Prostate gland (tissue), 2 donors: ENCODE measurements at places on chromosomes 6 and 20.

DNA sequence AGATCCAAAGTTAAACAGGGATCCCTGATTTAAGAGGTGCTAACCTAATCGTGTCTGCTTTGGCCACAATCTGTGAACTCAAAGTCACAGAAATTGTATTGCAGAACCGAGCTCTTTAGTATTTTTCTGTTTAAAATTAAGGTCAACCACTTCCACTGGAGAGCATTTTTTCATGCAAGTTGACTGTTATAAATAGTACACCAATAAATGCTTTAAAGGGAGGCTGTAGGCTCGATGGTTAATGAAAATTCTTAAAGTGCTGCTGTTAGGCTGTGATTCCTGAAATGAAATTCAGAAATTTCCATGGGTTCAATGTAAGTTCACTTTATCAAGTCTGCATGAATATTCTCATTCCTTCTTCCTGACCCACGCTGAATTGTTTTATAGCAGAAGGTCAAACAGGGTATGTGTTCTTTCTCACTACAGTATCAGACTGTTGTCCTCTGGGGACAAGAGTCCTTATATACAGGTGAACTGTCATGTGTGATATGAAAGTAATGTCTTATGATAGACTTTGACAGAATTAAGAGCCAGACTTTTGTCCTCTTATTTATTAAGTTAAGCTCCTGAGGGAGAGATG, 92.5 kb upstream of the HDGFL1 start:
- DNase-seq: no peak

DNA sequence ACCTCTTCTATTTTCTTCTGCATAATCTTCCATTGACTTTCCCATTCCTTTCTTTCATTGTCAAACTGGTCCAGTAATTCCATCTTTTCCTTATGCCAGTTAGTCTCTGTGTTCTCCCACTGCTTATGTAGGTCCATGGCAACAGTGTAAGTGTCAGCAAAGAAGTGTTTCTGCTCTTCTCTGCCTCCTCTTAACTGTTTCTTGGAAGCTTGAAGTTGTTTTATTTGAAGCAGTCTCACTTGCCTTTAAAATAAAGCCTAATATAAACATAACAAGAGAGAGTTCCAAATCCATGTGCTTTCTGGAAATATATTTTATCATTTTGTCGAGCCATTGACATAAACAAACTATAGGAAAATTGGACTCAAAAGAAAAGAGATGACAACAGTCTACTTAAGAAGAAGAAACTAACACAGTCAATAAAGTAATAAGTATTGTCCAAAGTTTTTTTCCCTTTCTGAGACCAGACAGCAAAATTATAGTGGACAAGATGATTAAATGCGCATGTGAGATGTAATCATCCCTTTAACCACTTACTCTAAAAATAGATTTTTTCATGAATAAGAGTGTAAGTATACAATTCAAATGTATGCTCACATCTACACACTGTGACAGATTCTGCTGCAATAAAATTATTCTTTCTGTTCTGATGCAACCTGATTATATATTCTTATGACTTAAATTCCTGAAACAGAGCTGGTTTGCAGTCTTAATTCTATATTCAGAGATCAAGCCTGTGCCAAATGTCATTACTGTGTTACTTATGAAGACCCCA, 5.2 kb downstream of the KIAA0408 start:
- no peak for DNase-seq

DNA sequence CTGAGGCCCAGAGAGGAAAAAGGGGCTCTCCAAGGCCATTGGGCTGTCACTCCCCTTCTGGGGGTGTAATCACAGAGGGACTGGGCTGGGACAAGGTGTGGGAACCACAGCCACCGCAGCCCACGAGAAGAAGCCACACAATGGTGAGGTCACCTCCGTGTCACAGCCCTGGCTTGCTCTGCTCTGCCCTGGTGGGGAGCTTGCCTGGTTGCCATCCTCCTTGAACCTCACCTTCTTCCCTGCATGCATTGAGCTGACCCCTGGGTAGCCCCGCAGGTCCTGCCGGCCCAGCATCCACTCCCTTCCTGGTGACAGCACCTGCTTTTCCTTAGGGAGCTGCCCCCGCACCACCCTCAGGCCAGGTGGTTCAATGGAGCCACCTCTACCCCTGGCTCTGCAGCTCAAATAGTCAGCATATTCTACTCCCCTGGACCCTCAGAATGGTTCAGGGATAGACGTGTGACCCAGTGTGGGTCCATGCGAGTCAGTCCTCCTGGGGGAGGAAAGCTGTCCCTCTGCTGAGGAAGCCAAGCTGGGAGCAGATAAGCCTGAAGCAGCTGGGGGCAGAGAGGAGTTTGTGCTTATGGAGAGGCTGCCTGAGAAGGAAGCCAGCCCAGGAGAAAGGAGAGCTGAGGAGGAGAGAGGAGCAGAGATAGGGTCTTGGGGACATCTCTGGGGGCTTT, 21.3 kb downstream of the RBM38 start:
- DNase-seq: no peak

DNA sequence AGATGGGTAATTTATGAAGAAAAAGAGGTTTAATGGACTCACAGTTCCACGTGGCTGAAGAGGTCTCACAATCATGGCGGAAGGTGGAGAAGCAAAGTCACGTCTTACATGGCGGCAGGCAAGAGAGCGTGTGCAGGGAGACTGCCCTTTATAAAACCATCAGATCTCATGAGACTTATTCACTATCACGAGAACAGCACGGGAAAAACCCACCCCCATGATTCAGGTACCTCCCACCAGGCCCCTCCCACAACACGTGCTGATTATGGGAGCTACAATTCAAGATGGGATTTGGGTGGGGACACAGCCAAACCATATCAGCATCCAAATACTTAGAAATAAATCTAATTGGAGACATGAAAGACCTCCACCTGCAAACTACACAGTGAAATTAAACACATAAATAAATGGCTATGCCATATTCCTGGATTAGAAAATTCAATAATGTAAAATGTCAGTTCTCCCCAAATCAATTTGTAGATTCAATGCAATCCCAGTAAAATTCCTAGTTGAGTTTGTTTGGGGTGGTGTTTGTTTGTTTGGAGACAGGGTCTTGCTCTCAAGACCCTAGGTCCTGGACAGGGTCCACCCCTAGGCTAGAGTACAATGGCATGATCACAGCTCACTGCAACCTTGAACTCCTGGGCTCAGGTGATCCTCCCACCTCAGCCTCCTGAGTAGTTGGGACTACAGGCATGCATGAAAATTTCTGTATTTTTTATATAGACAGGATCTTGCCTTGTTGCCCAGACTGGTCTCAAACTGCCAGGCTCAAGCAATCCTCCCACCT, 101.6 kb downstream of the TAF4 start:
- no peak for DNase-seq

GRCh38 chr20:3553663-3554062, 82.8 kb downstream of the ATRN start:
- no peak for DNase-seq

- DNase-seq: no peak
These were observed 4.8 kb downstream of the BMP7 start for GRCh38 chr20:57261457-57262251.

DNA sequence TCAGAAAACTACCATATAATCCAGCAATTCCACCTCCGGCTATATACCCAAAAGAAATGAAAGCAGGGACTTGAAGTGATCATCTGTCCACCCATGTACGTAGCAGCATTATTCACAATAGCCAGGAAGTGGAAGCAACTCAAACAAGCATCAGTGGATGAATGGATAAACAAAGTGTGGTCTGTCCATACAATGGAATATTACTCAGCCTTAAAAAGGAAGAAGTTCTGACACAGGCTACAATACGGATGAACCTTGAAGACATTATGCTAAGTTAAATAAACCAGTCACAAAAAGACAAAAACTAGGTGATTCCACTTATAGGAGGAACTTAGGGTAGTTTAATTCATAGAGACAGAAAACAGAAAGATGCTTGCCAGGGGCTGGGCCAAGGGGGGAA, 76.5 kb downstream of the ATP9A start:
- no peak for DNase-seq

GRCh38 chr20:62839816-62840215, 21.8 kb downstream of the TCFL5 start:
- DNase-seq: no peak

GRCh38 chr6:125927761-125928160, 28.8 kb upstream of the HINT3 start:
- no peak for DNase-seq

- no peak for DNase-seq
These were observed 74.5 kb downstream of the LINC00237 start for GRCh38 chr20:21031666-21032065.

- DNase-seq: no peak
These were observed 59.6 kb downstream of the RWDD2A start for GRCh38 chr6:83252719-83253118.

GRCh38 chr6:122609881-122610689, at the start of gene PKIB:
Gene PKIB (plus strand): TSS chr6:122610405. CDS start chr6:122717795, 107,390 bp downstream.
- DNase-seq: peak; percentile 70

GRCh38 chr6:133368664-133369063, 127.5 kb downstream of the EYA4 start:
- DNase-seq: no peak

- DNase-seq: no peak
These were observed 1.5 kb downstream of the GPANK1 start for GRCh38 chr6:31663126-31663960.

DNA sequence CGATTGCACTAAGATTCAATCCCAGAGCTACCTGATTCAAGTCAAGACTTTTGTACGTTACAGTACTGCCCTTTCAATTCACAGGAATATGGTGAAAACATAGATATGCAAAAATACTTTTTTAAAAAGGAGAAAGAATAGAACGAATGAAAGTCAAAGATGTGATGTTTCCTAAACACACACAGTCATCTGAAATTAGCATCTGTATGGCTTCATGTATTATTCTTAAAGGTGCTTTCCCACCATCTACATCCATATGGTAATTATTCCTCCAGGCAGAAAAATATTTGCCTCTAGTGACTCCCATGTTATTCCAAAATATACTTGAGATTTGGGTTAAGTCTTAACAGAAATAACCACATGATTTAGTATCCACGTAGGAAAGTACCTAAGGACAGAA, 115.5 kb upstream of the LAMP5 start:
- DNase-seq: no peak

DNA sequence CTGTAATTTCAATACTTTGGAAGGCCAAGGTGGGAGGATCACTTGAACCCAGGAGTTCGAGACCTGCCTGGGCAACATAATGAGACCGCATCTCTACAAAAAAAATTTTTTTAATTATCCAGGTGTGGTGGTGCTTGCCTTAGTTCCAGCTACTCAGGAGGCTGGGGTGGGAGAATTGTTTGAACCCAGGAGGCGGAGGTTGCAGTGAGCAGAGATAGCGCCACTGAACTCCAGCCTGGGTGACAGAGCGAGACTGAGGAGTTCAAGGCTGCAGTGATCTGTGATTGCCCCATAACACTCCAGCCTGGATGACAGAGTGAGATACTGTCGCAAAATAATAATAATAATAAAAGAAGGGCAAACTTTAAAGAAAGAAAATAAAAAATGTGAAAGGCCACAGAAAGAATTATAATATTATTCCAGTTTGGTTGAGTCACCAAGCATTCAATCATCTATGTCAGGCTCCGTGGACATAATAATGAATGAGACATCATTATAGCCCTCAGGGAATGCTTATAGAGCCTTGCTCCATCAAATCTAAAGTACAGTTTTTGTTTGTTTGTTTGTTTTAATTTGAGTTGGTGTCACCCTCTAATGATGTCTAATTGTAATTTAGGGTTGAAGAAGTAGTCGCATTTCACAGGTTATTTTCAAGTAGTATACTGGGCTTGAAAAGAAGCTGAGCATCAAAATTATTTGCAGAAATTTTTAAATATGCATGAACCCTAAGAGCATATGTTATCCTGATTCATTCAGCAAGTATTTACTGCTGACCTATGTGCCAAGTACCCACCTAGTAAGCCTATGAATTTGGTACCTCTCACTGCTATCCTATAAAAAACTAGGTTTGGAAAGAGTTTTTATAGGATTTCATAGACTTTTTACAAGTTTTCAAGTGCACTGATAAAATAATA, 15.1 kb downstream of the GLYATL3 start:
- no peak for DNase-seq

DNA sequence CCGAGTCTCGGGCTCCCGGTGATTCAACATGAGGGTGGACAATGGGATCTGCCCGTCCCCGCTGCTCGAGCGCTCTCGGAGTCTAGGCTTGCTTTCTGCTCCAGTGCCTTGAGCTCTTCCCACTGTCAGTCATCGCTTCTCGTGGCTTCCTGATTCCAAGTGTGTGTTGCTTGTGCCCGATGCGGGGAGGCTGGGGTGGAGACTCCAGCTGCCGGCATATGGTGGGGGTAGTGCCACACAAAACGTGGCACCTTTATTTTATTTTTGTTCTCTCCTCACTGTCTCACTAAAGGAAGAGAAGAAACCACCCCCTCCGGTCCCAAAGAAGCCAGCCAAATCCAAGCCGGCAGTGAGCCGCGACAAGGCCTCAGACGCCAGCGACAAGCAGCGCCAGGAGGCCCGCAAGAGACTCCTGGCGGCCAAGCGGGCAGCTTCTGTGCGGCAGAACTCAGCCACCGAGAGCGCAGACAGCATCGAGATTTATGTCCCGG, 14.8 kb upstream of the MYL9 start:
- no peak for DNase-seq

- DNase-seq: no peak
These were observed 38.9 kb downstream of the SAMD5 start for GRCh38 chr6:147547369-147547902.

- no peak for DNase-seq
These were observed 5.4 kb upstream of the FAM210B start for GRCh38 chr20:56353356-56353755.

GRCh38 chr6:166757232-166758135, 130.4 kb upstream of the RPS6KA2 start:
- no peak for DNase-seq

- DNase-seq: no peak
These were observed 50.9 kb downstream of the TNFRSF21 start for GRCh38 chr6:47258724-47259347.

- no peak for DNase-seq
These were observed 74.5 kb upstream of the RBM24 start for GRCh38 chr6:17206566-17207072.

DNA sequence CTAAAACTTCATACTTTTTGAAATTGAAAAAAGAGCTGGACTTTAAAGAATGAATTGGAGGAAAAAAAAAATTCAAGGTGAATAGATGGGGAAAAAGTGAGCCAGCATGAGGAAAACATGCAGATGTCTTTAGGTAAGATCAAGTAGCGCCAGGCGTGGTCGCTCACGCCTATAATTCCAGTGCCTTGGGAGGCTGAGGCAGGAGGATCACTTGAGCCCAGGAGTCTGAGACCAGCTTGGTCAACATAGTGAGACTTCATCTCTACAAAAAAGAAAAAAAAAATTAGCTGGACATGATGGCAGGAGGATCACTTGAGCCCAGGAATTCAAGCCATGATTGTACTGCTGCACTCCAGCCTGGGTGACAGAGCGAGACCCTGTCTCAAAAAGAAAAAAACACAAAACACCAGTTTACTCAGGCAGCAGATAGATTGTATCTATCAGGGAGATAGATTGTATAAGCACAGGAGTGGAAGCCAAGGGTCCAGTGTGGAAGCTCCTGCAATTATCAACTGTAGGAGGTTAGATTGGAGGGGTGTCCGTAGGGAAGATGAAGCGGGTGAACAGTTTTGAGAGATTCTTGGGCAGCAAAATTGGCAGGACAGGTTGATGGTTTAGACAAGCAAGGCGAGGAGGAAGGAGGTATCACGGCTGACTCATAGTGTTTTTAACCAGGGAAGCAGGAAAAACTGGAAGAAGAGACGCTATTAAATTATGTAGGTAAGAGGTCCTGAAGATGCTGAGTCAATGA, 97.6 kb upstream of the ZNF217 start:
- DNase-seq: no peak
